ENCODE measurements at places on chromosomes 5 and 9.

- DNase-seq: no peak
Measured at GRCh38 chr9:92332577-92333281, 7.0 kb downstream of the CENPP start.

DNA sequence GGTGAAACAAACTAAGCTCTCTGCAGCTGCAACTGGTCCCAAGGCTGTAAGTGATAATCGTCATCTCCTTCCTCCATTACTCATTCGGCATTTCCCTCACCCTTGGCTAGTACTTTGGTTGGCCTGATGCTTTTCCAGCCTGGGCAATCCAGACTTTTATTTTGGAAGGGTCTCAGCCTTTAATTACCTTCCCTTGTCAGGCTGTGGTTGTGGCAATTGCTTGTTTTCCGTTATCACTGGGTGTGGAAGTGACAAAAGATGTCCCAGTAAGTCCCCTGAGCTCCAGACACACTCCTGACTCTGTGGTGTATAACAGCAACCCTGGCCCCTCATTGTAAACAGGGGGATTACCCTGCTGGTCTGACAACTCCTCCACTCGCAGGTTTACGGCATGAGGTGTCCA lies 6.3 kb upstream of the FAF2 start:
- DNase-seq: no peak

DNA sequence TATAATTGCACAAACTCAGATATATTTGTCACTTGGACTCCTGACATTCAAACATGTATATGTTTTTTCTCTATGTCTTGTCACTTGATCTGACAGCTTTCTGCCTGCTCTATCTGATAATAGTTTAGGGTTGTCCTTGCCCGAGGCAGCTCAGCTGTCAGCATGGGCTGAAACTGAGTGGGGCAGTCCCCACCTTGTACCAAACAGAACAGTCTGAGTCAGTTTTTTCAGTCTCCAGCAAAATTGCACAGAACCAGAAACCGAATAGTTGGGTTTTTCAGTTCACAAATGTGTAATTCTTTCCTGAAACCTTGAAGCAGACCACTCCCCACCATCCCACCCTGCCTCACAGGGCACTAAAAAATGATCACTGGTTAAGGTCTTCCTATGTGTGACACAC lies 9.5 kb upstream of the HAND1 start:
- DNase-seq: no peak

DNA sequence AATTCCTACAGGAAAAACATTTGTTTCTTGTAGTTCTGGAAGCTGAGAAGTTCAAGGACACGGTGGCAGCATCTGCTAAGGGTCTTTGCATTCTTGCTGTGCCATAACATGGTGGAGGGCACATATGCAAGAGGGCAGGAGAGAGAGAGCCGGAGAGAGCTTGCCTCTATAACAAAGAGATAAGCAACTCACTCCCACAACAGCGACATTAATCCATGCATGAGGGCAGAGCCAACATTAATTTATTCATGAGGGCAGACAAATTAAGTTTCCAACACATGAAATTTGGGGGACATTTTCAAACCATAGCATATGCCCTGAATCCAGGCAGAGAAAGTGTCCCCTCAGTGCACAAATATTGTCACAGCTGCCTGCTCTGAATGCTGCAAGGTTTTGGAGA lies 4.4 kb upstream of the GTF3C5 start:
- DNase-seq: no peak

- no peak for DNase-seq
Measured at GRCh38 chr9:112377684-112378327, 2.1 kb upstream of the HSDL2 start.

- DNase-seq: no peak
Measured at GRCh38 chr9:89975630-89976029, 370.8 kb downstream of the GADD45G start.

- no peak for DNase-seq
Measured at GRCh38 chr9:70035691-70036090, 8.0 kb upstream of the MAMDC2 start.

DNA sequence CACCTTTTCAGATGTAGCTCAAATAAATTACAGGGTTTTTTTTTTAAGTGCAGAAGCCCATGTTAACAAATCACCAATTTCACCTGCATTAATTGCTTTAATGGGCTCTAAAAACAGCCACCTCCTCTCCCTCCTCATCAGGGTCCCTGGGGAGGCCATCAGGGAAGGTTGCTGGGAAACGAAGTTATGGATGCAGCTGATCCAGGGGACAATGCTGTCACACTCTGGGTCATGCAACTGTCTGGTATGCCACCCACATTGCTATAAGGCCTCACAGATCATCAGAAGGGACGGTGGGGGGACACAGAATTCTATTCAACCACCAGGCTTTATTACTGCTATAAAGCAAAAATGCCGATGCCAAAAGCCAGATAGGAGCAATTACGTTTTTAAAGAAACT lies 9.3 kb downstream of the WHRN start:
- no peak for DNase-seq

GRCh38 chr9:130026583-130027340 lies 16.2 kb downstream of the FNBP1 start:
- no peak for DNase-seq

GRCh38 chr5:156025656-156026055 lies 301.3 kb upstream of the SGCD start:
- no peak for DNase-seq

DNA sequence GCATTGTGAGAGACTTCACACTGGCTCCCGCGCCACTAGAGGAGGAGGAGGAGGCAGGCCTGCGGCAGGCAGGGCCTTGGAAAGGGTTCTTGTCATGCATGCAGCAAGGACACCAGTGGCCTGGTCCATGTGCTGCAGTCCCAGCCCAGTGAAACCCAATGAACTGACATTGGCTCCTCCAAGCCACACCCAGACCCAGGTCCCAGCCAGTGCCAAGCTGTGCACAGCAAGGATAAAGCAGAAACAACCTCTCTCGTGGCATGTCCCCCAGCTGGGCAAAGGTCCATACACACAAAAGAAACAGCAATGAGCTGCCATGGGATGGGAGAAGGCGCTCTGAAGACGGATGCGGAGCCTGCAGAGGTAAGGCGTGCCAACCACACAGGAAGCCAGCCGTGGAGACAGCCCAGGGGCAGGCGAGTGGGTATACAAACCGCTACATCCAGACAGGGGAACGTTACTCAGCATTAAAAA lies 89.2 kb downstream of the SEMA4D start:
- DNase-seq: peak; percentile 53
